ENCODE measurements at places on chromosomes 11 and 22.

DNA sequence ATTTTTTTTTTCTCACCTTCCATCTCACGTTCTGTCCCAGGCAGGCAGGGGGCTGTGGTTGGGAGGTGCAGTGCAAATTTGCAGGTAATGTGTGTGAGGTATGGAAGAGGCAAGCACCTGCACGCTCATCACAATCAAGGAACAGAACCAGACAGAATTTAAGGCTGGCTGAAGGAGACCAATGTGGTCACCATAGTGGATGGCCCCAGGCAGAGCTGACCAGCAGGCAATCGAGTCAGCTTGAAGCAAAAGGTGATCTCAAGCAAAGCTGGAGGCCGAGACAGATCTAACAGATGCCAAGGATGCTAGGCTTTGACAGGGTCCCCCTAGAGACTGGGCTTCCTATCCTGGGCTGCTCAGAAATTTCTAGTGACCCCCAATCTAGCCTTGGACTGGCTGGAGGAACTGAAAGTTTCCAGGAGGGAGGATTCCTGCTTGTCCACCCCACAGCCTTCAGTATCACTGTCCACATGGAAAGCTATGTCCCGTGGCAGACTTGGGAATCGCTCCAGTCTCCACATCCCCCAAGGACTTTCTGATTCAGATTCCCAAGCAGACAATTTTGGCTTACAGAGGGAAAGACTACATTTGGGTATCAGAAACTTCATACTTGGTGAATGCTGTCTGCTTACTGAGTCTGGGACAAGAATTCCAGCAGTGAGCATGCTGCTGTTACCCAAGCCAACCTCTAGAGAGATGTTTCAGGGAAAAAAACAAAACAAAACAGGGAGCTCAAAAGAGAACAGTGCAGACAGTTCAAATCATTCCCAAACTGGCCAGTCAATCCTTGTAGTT is 9.0 kb upstream of the MICAL3 start:
- no peak for DNase-seq

GRCh38 chr22:20112623-20113511 is 3.0 kb upstream of the RANBP1 start:
- no peak for DNase-seq

DNA sequence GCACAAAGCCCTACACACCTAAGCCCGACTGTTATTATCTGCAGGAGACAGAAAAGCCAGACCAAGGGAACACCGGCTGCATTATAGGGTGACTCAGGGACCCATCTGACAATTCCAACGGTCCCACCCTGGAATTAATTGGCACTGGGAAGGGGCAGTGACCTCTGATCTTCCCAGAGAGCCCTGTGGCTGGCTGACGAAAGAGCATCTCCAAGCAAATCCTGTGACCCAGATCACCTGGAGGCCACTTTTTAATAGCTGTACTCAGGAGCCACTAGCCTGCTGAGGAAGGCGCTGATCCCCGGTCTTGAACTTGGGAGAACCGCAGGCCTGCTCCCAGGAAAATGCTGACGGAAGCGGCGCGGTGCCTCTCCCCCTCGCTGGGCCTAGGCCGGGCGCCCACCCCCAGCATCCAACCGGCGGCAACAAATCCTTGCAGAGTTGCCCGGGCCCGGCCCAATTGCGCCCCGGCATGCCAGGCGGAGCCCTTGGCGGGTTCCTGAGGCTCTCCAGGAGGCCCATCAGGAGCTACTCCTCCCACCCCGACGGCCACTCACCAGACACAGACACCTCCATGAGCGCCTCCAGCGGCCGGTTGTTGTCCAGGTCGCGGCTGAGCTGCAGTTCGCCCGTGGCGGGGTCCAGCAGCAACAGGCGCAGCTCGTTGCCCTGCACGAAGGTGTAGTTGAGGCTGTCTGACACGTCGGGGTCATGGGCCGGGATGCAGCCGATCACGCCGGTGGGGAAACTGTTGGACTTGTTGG is 4.2 kb downstream of the CELSR1 start:
- DNase-seq: no peak

GRCh38 chr11:462107-462890 is 12.2 kb downstream of the PTDSS2 start:
- no peak for DNase-seq

DNA sequence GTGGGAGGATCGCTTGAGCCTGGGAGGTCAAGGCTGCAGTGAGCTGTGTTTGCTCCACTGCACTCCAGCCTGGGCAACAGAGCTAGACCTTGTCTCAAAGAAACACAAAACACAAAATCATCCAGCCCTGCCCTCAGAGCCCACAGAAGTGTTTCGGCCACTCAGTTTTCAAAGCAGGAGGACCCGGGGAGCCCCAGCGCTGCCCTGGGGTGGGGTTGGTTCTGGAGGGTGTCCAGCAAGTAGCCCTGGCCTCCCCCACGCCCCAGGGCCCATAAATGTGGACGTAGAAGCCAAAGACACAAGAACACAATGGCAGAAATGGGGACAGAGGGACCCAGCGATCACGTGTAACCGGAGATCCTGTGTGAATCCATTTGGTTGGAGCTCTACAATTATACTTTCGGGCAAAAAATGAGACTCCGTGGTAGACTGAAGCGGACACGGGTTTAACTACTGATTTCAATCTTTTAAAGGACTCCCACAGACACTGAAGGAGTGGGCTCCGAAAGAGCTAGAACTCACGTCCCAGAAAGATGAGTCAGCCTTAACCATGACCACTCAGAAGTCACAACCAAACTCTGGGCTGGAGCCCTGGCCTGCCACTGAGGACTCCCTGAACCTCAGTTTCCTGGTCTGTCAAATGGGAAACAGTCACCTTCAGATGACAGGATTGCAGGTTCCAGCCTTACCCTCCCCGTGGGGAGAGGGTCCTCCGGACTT is 9.0 kb upstream of the CYTH4 start:
- no peak for DNase-seq

DNA sequence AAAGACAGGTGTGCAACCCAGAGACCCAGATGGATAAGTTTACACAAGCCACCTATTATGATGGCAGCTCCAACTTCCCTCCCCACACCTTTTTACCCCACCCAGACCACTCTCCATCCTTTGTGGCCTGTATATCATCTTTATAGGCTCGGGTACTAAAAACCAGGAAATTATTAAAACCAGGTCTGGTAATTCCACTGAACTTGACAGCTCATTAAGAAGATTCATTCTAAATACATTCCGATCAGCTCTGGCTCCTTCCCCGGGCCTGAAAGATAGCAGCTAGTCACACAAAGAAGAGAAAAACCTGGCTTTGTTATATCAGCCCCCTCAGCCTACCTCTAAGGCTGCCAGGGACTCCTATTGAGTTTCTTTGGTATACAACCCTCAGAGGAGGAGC is 67.9 kb upstream of the API5 start:
- no peak for DNase-seq

- DNase-seq: no peak
Observed at GRCh38 chr11:46114378-46114777, 6.9 kb downstream of the PHF21A start.

GRCh38 chr11:47394050-47394321 is 14.4 kb upstream of the SLC39A13 start:
- no peak for DNase-seq

DNA sequence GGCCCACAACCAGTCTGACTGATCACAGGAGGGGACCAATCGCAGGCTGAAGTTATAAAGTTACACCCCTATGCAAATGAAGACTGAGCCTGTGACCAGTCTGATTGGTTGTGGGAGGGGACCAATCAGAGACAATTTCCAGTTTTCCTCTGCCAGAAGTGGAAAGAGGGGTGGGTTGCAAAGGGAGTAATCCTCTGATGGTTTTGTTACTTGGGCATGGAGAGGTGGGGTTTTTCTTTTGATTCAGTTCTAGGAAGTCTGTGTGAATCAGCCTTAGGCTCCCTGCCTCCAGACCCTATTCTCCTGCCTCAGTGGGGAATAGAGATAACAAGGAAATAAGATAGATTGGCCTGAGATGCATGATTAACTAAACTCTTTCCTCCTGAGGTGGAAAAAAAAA is 9.9 kb downstream of the OR6M1 start:
- DNase-seq: no peak

DNA sequence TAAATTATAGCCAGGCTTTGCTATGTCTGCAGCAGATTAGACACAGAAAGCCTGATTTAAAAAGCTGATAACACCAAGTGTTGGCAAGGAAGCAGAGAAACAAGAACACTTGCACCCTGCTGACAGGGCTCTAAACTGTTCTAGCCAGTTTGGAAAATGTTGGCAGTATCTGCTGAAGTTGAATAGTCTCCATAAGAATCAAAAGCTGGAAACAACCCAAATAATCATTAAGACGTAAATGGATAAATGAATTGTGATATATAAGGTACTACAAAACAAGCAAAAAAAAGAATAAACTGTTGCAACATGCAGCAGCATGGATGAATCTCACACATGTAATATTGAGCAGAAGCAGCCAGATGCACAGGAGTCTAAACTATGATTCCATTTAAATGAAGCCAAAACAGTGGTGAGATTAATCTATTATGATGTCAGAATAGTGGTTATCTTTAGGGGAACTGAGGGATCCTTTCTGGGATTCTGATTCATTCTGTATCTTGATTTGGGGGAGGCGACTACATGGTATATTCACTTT is 40.4 kb upstream of the ADORA2A start:
- DNase-seq: no peak

DNA sequence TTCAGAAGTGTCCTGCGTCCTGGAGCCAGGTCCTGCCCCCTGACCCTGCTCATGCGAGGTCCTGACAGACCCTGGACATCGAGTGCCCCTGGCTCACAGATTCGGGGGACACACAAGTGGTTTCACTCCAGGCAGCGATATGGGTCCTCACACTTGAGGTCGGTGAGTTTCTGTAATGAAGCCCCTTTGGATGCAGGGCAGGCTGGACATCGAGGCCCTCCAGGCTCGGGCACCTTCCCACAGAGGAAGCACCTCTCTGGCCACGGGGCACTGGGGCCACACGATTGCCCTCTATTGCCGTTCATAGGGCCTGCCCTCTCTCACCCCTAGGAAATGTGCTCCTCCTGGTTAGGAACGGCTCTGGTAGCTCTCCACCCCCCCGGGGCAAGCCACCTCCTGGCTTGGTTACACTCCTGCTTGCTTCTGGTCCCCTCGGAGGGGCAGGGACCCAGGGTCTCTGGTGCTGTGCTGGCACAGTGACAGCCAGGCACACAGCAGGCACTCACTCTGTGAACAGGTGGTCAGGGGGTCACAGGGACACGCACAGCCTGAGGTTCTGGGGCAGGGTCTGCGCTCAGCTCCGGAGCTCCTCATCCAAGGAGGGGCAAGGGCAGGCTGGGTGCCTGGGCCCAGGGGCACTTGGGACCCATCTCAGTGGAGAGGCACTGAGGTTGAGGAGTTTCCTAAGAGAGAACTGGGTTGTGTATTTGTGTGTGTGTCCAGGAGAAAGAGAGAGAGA is 907.7 kb downstream of the BRD1 start:
- no peak for DNase-seq

DNA sequence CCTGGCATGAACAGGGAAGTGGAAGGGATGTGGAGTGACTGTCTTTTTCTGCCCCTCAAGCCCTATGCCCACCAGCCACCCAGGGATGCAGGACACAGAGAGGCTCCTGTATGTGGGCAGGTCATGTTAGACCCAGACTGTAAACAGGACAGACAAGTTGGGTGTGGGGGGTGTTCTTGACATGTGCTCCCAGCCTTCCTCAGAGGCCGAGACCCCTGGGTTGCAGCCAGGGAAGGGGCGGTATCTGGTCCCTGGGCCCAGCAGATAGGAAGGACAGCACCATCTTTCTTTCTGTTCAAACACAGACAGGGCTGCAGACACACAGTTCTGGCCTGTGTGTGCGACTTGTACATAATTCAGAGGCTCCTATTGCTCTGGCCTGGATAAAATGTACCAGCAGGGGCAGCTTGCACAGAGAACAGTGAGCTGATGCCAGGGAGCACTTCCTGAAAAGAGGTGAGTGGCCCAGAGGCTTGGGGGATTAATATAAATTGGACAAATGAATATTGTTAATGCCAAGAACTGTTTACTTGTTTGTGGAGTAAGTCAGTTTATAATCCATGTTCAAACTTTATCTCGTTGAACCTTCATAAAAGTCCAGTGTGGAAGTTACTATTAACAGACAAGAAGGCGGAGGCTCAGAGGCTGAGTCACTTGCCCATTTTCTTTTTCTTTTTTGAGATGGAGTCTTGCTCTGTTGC is 16.6 kb downstream of the GDPD5 start:
- DNase-seq: no peak

DNA sequence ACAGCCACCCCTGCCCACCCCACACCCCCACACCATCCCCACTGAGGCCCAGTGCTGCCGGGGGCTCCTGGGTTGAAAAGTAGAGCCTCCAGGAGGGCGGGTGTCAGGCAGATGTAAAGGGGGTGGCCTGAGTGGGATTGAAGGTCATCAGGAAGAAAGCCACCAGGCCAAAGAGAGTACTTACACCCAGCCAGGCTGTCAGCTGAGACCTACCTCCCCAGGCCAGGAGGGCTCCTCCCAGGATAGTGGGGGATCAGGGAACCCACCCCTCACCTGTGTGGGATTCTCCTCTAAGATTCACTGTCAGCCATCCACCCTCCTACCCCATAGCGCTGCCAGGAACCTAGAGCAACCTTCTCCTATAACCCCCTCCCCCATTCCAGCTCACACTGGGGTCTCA is 17.2 kb upstream of the FCHSD2 start:
- DNase-seq: no peak

- DNase-seq: no peak
Observed at GRCh38 chr22:23784215-23784732, 2.5 kb upstream of the SMARCB1 start.

GRCh38 chr11:64514590-64514989 is 76.4 kb upstream of the SLC22A12 start:
- no peak for DNase-seq

DNA sequence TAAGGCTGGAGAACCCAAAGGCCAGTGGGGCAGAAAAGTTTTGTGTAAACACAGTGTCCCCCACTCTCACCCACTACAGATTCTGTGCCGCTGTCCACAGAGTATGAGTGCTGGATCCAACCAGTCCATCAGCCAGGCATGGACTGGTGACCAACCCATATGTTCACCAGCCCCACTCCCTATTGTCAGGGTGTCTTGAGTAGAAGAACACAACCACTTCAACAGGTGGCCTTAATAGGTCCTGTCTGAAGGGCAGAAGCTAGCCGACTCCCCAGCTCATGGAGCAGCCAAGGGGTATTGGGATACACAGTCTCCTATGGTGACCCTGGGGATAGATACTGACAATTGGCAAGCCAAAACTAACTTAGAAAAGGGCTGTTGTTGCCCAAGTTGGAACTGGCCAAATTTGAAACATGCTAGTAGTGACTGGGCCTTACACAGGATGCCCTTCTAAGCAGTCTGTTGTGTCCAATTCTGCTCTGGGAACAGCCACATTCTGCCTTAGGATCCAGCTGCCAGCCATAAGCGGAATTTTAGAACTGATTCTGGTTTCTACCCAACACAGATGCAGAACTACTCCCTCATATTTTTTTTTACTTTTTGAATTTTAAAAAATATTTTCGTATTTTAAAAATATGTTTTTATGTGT is 19.8 kb upstream of the PGM2L1 start:
- DNase-seq: no peak

GRCh38 chr11:35683728-35684339 is 21.3 kb downstream of the TRIM44 start:
- DNase-seq: no peak

GRCh38 chr11:6298605-6299004 is 21.7 kb downstream of the CAVIN3 start:
- DNase-seq: no peak

- peak; percentile 43 for DNase-seq
Observed at GRCh38 chr11:74019860-74020259, 11.0 kb upstream of the UCP3 start.

GRCh38 chr22:24593836-24594568 is 1.1 kb upstream of the LRRC75B start:
- DNase-seq: no peak

- peak; percentile 13 for DNase-seq
Observed at GRCh38 chr11:8209208-8209807, 40.5 kb upstream of the RIC3 start.

GRCh38 chr22:48116871-48117270 is 1354.4 kb downstream of the TBC1D22A start:
- no peak for DNase-seq

All from stimulated activated CD4-positive, alpha-beta T cell treated with anti-CD3 and anti-CD28 coated beads, Interleukin-12 subunit alpha, Interleukin-12 subunit beta, amount 100 ng/mL, for 4 hours (primary cell).